ENCODE measurements at places on chromosomes 7 and 10.

GRCh38 chr7:30898411-30898810 lies 13.2 kb upstream of the AQP1 start:
- no peak for DNase-seq

DNA sequence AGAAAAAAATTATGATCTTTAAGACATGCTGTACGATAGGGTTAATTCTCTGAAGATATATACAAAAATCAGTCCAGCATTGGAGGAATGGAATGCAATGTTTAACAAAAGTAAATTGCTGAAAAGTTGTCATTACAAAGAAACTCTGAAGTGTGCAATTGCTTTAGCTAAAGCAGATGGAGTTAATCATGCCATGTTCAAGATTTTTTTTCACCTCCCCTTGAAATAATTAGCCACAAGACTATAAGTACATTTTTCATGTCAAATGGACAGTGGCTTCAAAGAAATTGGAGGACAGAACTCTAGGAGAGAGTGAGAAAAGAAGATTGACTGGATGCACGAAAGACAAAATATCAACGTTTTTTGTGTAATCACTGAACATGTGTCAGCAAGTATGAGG lies 63.1 kb upstream of the MEOX2 start:
- DNase-seq: no peak

GRCh38 chr10:118471863-118472262 lies 123.6 kb downstream of the PRLHR start:
- DNase-seq: no peak

DNA sequence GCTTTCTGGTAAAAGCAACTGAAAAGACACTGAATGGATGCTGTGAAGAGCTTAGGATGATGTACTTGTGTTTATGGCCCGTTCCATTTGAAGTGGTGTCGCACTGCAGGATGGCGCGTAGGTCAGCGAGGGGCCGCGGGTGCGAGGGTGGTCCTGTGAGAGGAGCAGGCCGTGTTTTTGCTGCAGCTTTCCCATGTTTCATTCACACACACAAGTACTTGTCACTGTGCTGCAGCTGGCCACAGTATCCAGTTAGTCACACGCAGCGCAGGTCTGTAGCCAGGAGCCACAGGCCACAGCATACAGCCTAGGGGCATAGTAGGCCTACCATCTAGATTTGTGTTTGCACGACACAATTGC lies 23.2 kb downstream of the WIPI2 start:
- no peak for DNase-seq

DNA sequence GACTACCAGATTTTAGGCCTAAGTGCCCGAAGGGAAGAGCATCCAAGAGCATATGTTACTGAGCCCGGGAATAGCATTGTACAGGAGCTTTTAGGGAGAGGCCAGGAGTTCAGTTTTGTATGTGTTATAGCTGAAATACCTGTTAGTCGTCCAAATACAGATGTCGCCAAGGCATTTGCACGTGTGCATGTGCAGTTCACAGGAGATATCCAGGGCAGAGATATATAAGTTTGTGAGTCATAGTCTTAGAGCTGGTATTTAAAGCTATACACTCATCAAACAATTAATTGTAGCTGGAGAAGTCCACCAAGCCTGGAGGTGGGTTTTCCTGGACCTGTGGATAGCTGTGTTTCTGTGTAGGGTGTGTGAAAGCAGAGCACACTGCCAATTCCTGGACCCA lies 394.0 kb upstream of the FZD8 start:
- DNase-seq: no peak

- DNase-seq: no peak
Measured at GRCh38 chr10:60732807-60733516, 45.3 kb upstream of the CDK1 start.

GRCh38 chr10:93995182-93995581 lies 1.5 kb downstream of the PLCE1 start:
- no peak for DNase-seq

- no peak for DNase-seq
Measured at GRCh38 chr10:130193493-130194193, 57.5 kb downstream of the GLRX3 start.

- DNase-seq: no peak
Measured at GRCh38 chr10:91567815-91568214, 65.1 kb downstream of the PPP1R3C start.

GRCh38 chr7:98284335-98285036 lies 3.0 kb downstream of the BRI3 start:
- DNase-seq: no peak

DNA sequence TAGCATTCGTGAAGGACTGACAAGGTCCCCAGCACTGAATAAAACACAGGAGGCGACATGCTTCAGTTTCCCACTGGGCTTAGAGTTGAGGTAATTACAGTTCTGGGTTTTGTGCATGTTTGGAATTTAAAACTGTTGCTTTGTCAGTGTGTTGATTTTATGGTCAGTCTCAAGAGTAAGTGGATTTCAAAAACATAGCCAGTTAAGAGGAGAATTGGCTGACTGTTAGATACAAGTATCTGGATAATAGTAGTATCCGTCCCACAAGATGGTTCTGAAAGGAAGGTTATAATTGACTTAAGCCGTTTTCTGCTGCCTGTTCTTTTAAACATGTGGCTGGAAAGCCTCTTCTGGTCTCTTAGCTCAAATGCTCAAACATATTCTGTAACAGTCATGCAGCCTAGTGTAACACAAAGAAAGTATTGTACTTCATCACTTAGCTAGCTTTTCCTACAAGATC lies 170.9 kb downstream of the POLR1F start:
- DNase-seq: no peak

GRCh38 chr10:93333278-93333978 lies 148.7 kb downstream of the MYOF start:
- no peak for DNase-seq

DNA sequence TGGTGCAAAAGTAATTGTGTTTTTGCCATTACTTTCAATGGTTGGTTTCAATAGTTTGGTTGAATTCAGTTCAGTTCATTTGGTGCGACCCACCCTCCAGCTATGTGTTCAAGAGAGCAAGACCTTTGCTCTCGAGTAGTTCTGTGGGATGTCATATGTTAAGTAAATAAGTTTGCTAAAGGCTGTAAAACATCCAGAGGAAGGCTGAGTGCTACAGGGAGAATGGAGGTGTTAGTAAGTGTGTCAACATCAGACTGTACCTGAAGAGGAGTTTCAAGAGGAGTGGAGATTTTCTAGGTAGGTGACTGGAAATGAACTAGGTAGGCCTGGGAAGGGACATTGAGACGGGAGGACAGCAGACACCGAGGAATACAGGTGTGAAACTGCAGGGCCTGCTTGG lies 147.7 kb downstream of the SH2D4B start:
- no peak for DNase-seq

DNA sequence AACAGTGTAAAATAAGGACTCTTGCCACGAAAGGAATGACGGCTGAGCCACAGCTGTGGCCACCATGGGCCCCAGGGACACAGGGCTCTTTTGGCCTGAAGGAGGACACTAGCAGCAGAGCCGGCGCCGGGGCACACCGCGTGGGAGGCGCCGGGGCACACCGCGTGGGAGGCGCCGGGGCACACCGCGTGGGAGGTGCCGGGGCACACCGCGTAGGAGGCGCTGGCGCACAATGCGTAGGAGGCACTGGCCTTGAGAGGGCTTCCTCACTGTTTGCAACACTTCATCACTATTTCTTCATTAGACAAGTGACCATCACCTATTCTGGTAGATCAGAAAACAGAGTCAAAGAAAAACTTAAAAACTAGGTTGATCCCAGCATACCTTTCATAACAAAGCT lies 23.4 kb downstream of the ESYT2 start:
- no peak for DNase-seq

DNA sequence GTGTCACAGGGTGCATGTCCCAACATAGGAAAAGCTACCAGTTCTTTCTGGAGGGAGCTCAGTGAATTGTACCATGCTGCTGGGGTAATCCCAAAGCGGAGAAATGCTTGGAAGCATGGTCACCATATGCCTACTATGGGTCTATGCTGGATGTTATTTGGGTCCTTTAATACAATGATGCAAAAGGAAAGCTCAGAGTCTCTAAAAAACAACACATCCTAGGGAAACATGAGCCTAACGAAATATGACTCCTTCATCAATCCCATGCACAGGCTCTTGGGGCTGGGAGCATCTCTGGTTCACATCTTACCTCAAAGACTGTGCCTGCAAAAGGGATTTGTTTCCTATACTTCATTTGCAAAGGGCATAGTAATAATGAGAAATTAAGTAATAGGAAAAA lies 65.2 kb downstream of the CUBN start:
- no peak for DNase-seq

GRCh38 chr7:143222782-143223181 lies 945 bp downstream of the TAS2R40 start:
- no peak for DNase-seq

DNA sequence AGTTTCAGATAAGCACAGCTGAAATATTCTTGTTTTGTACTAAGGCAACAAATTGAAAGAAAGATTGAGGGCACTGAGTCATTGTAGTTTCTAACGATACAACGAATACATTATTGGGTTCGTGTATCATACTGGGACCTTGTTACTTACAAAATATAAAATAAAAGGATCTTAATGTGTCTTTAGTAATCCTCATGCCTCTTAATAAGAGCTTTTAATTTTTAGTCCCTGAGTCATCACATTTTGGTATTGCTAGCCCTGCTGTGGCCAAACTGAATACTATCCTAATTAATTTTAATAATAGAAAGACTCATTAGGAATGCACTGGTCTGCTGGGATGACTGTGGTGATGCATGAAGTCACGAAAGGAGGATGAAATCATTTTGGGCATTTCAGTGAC lies 309.7 kb downstream of the EXOC4 start:
- no peak for DNase-seq

DNA sequence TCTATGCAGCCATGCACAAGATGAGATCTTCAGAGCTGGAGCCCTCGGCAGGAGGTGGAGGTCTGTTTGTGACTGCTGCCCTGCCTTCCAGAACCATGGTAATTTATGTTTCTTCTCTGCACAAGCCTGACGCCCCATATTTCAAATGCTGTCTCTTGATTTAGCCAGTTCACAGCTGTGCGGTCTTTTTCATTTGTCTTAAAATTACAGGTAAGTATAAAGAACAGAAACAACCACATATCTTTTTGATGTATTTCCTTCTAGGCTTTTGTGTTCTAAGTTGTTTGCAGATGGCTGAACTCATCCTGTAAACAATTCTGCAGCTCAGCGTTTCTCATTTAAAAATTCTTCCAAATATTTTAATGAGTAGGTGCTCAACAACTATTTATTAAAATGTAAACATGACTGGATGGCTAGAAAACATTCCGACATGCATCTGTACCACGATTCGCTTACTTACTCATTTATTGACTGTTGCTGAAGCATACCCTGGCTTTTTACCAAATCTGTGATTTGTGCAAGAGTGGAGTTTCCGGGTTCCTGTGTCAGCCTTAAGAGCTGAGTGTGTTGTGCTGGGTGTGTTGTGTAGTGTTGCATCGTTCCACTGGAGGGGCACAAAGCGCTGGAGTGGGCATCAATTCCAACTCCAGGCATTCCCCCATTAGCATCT lies 58.9 kb downstream of the PIP4K2A start:
- DNase-seq: peak; percentile 68

- DNase-seq: no peak
Measured at GRCh38 chr7:34449765-34450164, 208.3 kb upstream of the NPSR1 start.

DNA sequence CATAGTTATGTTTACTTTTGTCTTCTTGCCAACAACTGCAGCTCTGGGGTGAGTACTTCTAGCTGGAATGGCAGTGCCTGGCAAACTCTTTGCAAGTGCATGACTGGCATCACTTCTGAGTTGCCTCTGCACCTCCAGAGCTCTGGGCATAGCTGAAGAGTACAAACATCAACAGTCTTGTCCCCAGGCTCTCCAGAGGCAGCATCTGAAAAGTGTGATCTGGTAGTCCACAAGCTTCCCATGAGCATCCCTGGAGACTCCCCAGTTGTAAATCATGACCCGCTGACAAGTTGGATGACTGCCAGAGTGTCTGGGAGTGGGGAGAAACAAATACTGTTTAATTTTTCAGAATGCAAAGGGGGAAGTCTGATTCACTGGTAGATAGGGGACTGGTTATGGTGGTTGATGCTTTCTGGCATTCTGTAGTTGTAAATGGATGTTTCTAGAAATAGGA lies 138.9 kb upstream of the CDK13 start:
- DNase-seq: no peak

- no peak for DNase-seq
Measured at GRCh38 chr10:127000598-127000997, 95.4 kb downstream of the DOCK1 start.

DNA sequence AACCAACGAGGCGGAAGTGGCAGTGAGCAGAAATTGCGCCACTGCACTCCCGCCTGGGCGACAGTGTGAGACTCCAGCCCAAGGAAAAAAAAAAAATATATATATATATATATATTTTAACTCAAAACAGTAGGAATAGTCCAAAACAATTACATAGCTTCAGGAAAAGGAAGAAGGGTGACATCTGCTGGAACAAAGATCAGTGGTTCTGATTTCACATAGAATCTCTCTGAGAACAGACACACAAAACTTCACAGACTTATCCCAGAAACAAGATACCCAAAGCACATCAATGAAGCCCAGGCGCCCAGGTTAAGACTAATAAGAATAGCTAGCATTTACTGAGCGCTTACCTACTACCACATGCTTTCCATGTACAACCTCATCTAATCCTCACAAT lies 45.0 kb downstream of the DNMBP start:
- no peak for DNase-seq

- DNase-seq: no peak
Measured at GRCh38 chr7:112400141-112400540, 50.1 kb upstream of the IFRD1 start.

- no peak for DNase-seq
Measured at GRCh38 chr7:29946428-29947186, 43.0 kb downstream of the SCRN1 start.

- no peak for DNase-seq
Measured at GRCh38 chr10:103514244-103514643, 20.7 kb downstream of the NEURL1 start.

- no peak for DNase-seq
Measured at GRCh38 chr7:137635132-137635531, 211.6 kb downstream of the DGKI start.

DNA sequence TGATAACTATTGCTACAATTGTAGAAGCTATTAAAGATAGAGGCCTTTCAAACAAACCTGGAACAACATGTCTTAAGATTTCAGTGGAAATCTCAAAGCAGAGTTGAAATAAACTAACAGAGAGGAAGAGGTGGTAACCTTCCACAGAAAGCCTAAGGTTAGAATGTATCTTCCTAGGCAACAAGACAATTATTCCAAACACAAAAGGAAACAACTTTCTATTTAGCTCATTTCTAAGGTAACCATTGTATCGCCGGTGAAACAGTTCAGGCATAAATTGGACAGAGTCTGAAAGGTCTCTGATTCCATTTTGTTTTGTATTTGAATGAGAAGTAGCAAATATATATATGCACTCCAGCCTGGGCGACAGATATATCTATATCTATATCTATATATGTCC lies 30.7 kb upstream of the HYCC1 start:
- DNase-seq: no peak

GRCh38 chr10:133107442-133107841 lies 19.7 kb downstream of the ADGRA1 start:
- no peak for DNase-seq

- no peak for DNase-seq
Measured at GRCh38 chr10:43252783-43253341, 14.0 kb downstream of the RASGEF1A start.
